ENCODE measurements at places on chromosomes 2 and 18. TPM values are rescaled to one million over a fixed set of nuclear protein-coding genes. Genes with fewer than 3 reads are reported as not detected.

DNA sequence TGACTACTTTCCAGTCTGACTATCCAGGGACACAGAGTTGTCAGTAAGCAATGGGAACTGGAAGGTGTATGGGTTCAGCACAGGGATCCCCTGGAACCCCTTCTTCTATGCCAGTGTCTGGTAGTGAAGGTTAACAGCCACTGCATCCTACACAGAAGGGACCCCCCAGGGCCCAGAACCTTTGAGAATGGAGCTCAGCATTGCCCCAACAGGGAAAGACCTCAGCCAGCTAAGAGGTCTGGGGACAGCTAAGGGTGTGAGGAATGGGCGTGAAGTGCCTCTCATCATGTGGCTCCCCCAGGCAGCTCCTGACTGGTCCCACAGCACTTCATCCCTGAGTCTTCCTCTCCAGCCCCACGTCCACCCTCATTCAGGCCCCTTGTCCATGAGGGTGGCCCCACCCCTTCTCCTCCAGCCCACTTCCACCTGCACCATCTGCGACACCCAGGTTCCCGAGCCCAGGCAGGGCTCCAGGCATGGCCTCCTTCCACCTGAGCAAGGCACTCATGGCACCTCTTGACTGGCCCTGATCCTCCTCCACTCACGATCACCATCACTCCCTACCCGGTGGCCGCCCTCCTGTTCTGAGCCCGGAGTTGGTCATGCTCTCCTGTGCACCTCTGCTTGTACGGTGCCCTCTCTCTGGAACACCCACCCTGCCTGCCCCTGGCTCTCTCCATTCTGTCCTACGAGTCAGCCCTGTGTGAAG is 77.1 kb downstream of the SFXN5 start:
- no peak for DNase-seq

DNA sequence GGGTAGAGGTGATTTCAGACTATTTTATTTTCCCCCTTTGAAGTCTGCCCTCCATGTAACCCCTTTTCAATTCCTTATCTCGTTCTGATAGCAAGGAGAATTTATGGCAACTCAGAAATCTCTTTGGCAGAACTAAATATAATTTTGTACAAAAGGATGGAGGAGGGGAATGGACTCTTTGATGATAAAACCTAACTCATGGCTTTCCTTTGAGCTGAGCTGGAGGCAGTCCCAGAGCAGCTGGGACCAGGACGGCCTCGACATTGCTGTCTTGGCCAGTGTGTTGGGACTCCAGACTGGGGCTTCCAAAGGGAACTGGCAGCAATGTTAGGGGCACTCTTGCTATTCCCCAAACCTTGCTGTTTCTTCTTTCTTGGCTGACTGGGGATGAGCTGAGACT is 47.7 kb downstream of the PAX8 start:
- no peak for DNase-seq

DNA sequence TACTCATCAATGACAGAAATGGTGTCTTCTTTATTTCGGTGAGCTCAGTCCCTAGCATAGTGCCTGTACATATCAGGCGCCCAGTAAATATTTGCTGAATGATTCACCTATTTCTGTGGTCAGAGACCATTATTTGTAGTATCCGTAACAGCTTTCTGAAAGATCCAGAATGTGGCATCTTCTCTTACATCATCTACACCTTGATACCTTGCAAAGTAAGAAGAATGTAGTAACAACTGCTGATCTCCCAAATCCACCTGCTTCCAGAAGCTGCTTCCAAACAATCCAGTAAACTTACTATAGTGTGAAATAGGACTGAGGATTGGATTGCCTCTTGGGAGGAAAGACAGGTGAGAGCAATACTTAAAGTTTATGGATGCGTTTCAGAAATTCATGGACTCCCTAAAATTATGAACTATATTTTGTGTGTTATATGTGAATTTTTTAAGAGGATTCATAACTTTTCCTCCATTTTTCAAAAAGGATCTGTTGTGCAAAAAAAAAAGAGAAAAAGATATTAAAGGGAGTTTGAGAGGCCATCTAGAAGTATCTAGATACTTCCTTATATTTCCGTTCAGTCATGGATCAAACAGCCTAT is 945 bp upstream of the ASXL2 start:
- DNase-seq = no peak

DNA sequence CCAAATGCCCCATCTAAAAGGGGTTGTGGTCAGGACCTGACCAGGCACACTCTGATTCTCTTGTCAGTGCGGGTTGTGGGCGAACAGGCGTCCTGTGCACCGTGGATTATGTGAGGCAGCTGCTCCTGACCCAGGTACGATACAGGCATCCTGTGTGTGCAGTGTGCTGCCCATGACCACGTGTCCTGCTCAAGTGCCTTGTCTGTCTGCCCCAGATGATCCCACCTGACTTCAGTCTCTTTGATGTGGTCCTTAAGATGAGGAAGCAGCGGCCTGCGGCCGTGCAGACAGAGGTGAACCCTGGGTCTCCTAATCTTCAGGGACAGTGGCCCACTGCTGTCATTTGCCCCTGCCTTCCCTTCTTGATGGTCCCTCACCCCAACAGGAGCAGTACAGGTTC is 14.6 kb downstream of the PTPN18 start:
- DNase-seq = peak; percentile 48

GRCh38 chr2:219671279-219671678 is 43.8 kb downstream of the SLC4A3 start:
- DNase-seq = no peak

GRCh38 chr2:114714313-114714712 is 271.9 kb downstream of the DPP10 start:
- DNase-seq = no peak

DNA sequence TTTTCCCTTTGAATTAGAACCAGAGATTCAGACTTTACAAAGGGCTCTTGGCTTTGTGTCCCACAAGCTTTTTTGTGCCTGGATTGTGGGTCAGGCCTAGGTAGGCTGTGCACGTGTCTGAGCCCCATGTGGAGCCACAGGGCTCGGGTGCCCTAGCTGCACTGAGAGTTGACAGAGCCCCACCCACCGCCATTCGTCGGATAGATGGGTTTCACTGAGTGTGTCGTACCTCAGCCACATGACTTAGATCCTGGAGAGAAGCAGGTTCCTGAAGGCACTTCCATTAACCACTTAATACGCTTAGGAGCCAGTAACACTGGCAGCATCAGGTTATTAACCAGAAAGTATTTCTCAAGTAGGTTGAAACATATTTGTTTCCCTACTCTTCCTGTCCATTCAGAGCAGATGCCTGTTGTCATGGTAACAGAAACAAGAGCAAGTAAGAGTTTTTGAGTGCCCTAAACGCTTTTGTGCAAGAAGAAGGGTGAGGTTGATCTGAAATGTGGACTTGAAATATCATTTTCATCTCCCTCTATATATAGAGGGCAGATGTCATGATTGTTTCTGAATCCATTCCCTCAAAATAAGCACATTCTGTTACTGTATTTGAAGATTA is 30.0 kb downstream of the ADCYAP1 start:
- no peak for DNase-seq

DNA sequence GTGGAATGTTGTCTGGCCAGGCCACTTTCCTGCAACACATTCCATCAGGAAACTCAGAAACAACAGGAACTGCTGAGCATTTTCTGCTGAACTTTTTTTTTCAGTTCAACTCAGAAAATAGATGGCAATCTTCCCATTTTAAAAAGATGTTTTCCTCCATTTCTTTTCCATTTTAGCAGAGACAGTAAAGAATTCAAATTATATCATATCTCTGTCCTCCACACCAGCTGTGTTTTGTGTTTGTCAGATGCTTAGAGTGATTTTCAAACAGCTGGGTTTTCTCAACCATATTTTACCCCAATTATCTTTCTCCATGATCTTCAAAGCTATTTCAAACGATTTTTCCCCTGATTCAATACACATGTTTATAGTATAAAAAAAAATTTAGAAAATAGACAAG is 713.4 kb downstream of the LRRTM4 start:
- DNase-seq = no peak

GRCh38 chr2:9374071-9374730 is 49.1 kb downstream of the ITGB1BP1 start:
- no peak for DNase-seq

DNA sequence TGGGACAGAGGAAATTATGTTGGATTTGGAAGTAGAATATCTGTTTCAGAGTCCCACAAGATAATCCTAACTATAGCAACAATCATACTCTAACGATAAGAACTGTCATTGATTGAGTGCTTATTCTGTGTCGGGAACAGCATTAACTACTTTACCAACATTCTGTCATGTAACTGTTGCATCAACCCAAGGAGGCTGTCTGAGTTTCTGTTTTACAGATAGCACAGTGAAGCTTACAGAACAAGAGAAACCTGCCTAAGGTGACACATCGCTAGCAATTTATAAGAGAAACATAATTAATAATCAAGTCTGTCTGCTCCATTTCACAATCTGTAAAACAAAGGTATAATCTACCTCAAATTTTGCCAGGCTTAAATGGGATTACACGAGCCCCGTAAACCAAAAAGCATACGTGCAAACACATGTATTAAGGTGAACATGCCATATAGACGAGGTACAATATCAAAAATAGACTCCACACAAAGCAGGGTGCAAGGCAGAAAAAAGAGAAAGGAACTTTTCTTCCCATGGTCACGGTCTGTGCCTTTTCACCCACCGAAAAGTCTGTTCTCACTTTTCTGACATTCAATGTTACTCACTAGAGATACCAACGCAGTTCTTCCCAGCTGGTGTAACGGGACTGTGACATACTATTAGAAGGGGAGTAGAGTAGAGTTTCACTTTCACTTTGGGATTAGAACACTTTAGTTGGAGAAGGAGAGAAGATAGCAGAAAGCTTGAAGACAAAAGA is 37.2 kb upstream of the SLC8A1 start:
- DNase-seq = no peak

DNA sequence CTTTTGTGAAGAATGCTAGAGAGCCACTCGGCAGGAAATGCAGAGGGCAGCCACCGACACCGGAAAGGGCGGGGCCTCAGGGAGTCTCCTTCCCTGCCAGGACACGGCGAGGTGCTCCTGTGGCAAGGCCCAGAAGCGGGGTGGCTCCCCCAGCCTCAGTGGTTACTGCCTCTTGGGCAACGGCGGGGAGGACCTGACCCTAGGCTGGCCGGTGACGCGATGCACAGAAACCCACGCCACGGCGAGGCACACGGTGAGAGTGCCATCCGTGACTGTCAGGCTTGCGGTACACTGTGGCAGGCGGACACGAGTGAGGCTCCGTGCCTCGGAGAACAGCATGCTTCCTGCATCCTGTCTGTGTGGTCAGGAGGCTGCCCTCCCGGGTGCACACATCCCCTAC is 47.8 kb downstream of the ZAP70 start:
- DNase-seq = peak; percentile 64

DNA sequence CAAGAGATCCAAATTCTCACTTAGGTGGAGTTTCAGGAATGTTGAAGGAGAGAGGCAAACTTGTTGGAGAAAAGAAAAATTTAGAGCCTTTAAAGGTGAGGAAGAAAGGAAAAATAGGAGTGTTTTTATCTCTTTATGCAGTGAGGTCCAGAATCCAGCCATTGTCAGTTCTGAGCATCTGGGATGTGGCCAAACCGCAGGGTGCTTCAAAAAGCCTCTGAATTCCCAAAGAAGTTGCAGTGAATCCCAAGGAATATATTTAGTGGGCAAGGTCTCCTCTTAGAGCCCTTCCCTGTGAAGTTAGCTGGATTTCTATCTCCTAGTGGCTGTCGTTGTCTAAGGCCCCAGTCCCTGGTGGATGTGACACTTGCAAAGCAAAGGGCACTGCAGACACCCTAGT is 51.2 kb downstream of the MTCL1 start:
- no peak for DNase-seq

- DNase-seq = peak; percentile 34
These were observed 123.3 kb downstream of the HDAC4 start for GRCh38 chr2:239277401-239278085.

DNA sequence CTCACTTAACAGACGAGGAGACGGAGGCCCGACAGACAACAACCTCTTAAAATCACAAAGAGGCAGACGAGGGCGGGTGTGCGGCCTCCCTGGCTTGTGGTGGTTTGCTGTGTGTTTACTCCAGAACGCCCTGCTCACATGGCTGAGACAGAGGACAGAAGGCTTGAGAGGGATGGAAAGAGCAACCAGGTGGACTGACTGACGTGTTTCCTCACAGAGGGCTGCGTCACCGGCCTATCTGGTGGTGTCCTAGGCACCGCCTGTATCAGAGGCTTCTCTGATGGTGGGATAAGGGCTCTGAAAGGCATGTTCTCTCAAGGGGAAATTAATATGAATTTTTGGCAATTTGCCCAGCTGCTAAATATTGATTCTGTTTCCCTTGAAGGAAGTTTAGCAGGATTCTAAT is 47.0 kb upstream of the RALBP1 start:
- DNase-seq = no peak

- DNase-seq = peak; percentile 7
These were observed 22.9 kb downstream of the SLC66A2 start for GRCh38 chr18:79928563-79928960.

- DNase-seq = no peak
These were observed 192.6 kb downstream of the ERBB4 start for GRCh38 chr2:212345966-212346365.

The RGPD8 gene
- total RNA-seq = 13.7 TPM

The DLX1 gene
- total RNA-seq = not detected

The SERPINB10 gene
- total RNA-seq = not detected

Data from right cardiac atrium (tissue), 5 donors.